ENCODE measurements at places on chromosomes 11 and 22. TPM values are rescaled to one million over a fixed set of nuclear protein-coding genes. Genes with fewer than 3 reads are reported as not detected.

H19 gene
- 316 TPM for total RNA-seq

TNNT3 gene
- total RNA-seq, result 2.5 TPM

OR51L1 gene
- total RNA-seq, result not detected

F2 gene
- 0.25 TPM for total RNA-seq

MAJIN gene
- not detected for total RNA-seq

FOLH1 gene
- total RNA-seq, result not detected

GCAT gene
- total RNA-seq, result 95.0 TPM

KRTAP5-10 gene
- total RNA-seq, result 0.14 TPM

GDPD4 gene
- total RNA-seq, result not detected

CST6 gene
- total RNA-seq, result not detected

LRRC56 gene
- total RNA-seq, result 2.6 TPM

DNA sequence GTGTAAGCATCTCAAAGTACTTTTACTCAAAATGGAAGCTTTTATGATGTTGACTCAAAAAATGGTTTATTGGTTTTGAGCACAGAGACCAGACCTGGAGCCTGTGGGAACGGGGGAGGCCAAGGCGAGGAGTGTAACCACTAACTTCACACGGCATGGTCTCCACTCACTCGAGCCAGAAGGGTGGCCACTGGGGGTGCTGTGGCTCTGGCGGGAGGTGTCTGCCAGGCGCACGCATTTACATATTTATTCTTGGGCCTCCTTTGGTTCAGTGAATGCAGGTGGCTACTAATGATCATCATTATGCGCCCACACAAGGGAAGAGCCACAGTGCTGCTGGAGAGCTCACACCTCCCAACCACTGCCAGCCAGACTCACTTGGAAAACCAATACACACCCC, 64.6 kb downstream of the FLRT1 start:
- H3K27me3 ChIP-seq, result no peaks in the 10 kb centered on the region
- no peak overlapping the region for H3K4me3 ChIP-seq
- H3K36me3 ChIP-seq, result no peaks in the 10 kb centered on the region
- H3K4me1 ChIP-seq, result peaks cover 11% of the 10 kb centered on the region

DNA sequence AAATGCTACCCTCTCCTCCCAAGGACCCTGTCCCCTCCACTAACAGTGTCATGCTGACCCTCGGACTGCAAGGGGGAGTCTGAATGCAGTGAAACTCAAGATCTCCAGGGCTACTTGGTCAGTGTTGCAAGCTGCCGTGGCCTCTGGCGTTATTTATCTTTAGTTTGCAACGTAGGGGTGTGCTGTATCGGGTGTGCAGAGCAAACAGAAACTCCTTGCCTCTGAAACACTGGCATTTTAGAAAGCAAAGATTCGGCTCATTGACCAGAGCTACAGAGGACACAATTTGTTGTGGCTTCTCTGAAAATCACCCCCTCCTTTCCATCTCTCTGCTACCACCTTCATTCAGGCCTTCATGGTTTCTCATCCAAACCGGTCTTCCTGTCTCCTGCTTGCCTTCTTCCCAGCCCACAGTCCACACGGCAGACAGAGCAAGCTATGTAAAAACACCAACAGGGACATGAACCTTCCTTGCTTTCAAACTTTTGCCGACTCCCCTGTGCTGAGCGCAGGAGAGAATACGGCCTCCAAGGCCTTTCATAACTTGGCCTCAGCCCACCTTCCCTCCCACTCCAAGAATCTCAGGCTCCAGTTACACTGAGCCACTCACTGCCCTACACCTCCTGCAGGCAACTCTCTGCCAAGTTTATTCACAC, 14.9 kb downstream of the FZD4 start:
- H3K4me3 ChIP-seq, result no peak overlapping the region
- DNase-seq, result peak; percentile 93
- H3K27me3 ChIP-seq, result no peaks in the 10 kb centered on the region
- H3K36me3 ChIP-seq, result no peaks in the 10 kb centered on the region
- peak overlapping the region; percentile 80 for H3K27ac ChIP-seq
- peaks cover 52% of the 10 kb centered on the region for H3K4me1 ChIP-seq

- no peaks in the 10 kb centered on the region for H3K27me3 ChIP-seq
- peak; percentile 65 for DNase-seq
- H3K4me3 ChIP-seq, result no peak overlapping the region
Measured at GRCh38 chr22:43377896-43378704, 33.7 kb upstream of the MPPED1 start.

DNA sequence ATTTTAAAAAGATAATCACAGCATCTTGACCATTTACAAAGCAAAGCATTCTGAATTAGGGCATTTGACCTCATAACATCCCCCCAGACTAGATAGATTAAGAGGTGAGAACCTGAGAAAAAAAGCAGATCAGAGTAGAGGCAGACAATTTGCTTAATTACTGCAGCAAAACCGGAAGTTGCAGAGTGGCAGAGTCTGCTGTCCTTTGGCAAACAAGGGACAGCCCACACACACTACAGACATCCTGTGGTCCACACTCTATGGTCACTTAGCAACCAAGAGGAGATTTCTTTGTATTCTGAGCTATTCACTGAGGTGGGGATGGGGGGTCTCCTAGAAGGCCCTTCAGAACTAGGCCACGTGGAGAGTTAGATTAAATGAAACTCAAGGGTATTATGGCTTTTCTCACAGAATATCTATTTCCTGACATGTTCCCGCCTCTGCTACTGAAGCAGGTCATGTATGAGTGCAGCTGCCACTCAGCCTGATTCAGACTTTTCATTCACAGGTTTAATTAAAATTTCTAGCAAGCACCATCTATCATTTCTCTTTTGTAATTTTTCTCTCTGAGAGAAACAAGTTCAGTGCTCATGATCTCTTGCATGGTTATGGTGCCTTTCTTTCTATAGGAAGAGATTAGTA, 48.5 kb downstream of the SVIP start:
- no peaks in the 10 kb centered on the region for H3K36me3 ChIP-seq
- no peak overlapping the region for H3K4me3 ChIP-seq
- DNase-seq, result no peak
- H3K27me3 ChIP-seq, result no peaks in the 10 kb centered on the region
- no peaks in the 10 kb centered on the region for H3K4me1 ChIP-seq

DNA sequence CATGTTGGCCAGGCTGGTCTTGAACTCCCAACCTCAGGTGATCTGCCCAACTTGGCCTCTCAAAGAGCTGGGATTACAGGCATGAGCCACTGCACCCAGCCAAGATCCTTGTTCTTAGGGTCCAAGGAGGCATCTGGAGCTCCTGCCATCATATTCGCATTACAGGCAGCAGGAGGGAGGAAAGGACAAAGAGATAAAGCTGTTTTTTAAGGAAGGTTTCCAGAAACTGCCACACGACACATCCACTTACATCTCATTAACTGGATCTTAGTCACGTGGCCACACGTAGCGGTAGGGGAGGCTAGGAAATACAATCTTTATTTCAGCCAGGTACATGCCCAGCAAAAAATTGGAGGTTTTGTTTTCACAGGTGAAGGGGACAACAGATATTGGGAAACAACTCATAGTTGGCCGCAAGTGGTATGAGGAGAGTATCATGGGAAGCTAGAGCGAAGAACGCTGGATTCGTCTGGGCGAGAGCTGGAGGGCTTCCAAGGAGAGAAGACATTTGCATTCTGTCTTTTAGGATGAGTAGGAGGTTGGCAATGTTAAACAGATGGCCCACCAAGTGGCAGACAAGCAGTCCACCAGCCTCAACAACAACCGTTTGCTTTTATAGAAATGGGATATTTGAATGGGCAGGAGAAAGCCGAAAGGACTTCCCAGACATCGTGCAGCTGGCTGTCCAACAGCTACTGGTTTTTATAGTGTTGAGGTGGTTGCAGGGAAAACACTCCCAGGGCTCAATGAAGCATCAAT, 39.2 kb upstream of the DMC1 start:
- DNase-seq, result no peak
- no peak overlapping the region for H3K27ac ChIP-seq
- no peaks in the 10 kb centered on the region for H3K27me3 ChIP-seq
- no peaks in the 10 kb centered on the region for H3K36me3 ChIP-seq
- no peak overlapping the region for H3K4me3 ChIP-seq

DNA sequence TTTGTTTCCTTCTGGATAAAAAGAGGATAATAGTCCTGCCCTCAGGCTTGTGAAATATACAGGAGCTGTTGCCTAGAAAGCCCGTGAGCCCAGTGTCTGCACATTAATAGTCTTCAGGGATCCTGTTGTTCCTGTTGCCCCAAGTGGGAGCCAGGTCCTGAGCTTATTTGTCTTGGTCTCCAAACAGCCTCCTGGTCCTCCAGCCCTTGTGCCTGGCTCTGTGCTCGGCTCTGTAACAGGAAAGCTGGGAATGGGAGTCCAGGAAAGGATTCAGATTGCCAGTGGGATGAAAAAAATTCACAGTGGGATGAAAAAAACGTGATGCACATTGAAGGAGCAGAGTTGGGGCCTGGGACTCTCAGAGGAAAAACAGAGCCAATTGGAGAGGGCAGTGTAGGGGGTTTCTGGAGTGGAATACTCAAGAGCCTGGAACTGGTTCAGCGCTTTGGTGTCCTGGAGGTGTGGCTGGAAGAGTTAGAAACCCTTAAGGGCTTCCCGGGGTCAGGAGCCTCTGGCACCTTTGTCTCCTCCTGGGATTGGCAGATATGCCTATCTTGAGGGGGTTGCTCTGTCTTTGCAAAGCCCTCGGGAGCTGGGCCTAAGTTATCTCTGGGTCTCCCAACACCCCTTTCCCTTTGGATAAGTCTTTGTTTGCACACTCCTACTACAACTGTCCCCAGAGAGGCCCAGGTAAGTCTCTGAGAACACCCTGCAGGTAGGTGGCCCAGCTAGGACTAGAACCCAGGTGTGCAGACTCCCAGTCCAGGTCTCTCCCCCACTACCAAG, 2.3 kb upstream of the INPPL1 start:
- H3K36me3 ChIP-seq, result no peaks in the 10 kb centered on the region
- DNase-seq, result peak; percentile 59
- H3K27ac ChIP-seq, result peak overlapping the region; percentile 93
- H3K4me3 ChIP-seq, result peak overlapping the region; percentile 64
- peaks cover 21% of the 10 kb centered on the region for H3K4me1 ChIP-seq
- H3K27me3 ChIP-seq, result no peaks in the 10 kb centered on the region

- peak; percentile 33 for DNase-seq
- no peaks in the 10 kb centered on the region for H3K36me3 ChIP-seq
- H3K4me1 ChIP-seq, result no peaks in the 10 kb centered on the region
- H3K27ac ChIP-seq, result no peak overlapping the region
- H3K4me3 ChIP-seq, result no peak overlapping the region
Measured at GRCh38 chr22:24744638-24745037, 29.9 kb downstream of the PIWIL3 start.

- peaks cover 18% of the 10 kb centered on the region for H3K27me3 ChIP-seq
- no peaks in the 10 kb centered on the region for H3K4me1 ChIP-seq
- H3K4me3 ChIP-seq, result no peak within 1 kb of the TSS
- no peak for DNase-seq
- no peak within 1 kb of the TSS for H3K27ac ChIP-seq
Measured at GRCh38 chr11:65595543-65596281, at the start of gene KCNK7. Gene KCNK7, minus strand, starts transcription at chr11:65595800. Its CDS starts 28 bp downstream, at chr11:65595772.

GRCh38 chr22:27512283-27512761, 289.2 kb downstream of the MN1 start:
- H3K4me3 ChIP-seq, result no peak overlapping the region
- no peaks in the 10 kb centered on the region for H3K27me3 ChIP-seq
- no peaks in the 10 kb centered on the region for H3K36me3 ChIP-seq
- no peaks in the 10 kb centered on the region for H3K4me1 ChIP-seq
- no peak overlapping the region for H3K27ac ChIP-seq
- DNase-seq, result peak; percentile 98

DNA sequence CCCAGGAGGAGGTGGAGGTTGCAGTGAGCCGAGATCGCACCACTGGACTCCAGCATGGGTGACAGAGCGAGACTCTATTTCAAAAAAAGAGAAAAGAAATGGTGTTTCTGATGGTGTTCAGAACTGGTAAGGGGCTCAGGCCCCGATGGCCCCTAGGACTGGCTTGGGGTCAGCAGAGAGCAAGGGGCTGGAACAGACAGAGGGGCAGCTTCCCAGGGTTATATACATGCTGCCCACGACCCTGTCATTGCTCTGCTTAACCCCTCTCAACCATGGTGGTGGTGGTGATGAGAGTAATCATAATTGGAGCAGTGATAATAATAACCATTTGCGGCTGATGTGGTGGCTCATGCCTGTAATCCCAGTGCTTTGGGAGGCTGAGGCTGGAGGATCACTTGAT, 79.4 kb downstream of the CEP164 start:
- no peaks in the 10 kb centered on the region for H3K4me1 ChIP-seq
- no peak for DNase-seq
- H3K27ac ChIP-seq, result no peak overlapping the region
- no peak overlapping the region for H3K4me3 ChIP-seq
- H3K27me3 ChIP-seq, result no peaks in the 10 kb centered on the region

GRCh38 chr11:7019500-7020182, 505 bp downstream of the ZNF214 start:
- peak overlapping the region; percentile 68 for H3K4me3 ChIP-seq
- DNase-seq, result peak; percentile 58
- peak overlapping the region; percentile 52 for H3K27ac ChIP-seq
- no peaks in the 10 kb centered on the region for H3K36me3 ChIP-seq

GRCh38 chr22:29216011-29216872, 10.5 kb downstream of the EMID1 start:
- DNase-seq, result no peak
- no peaks in the 10 kb centered on the region for H3K4me1 ChIP-seq
- no peaks in the 10 kb centered on the region for H3K27me3 ChIP-seq
- no peak overlapping the region for H3K4me3 ChIP-seq
- no peak overlapping the region for H3K27ac ChIP-seq

GRCh38 chr11:85628771-85629341, 463 bp downstream of the TMEM126B start:
- peaks cover 28% of the 10 kb centered on the region for H3K4me1 ChIP-seq
- H3K4me3 ChIP-seq, result peak overlapping the region; percentile 65
- H3K27me3 ChIP-seq, result no peaks in the 10 kb centered on the region
- peak overlapping the region; percentile 53 for H3K27ac ChIP-seq
- H3K36me3 ChIP-seq, result peaks cover under 1% of the 10 kb centered on the region

DNA sequence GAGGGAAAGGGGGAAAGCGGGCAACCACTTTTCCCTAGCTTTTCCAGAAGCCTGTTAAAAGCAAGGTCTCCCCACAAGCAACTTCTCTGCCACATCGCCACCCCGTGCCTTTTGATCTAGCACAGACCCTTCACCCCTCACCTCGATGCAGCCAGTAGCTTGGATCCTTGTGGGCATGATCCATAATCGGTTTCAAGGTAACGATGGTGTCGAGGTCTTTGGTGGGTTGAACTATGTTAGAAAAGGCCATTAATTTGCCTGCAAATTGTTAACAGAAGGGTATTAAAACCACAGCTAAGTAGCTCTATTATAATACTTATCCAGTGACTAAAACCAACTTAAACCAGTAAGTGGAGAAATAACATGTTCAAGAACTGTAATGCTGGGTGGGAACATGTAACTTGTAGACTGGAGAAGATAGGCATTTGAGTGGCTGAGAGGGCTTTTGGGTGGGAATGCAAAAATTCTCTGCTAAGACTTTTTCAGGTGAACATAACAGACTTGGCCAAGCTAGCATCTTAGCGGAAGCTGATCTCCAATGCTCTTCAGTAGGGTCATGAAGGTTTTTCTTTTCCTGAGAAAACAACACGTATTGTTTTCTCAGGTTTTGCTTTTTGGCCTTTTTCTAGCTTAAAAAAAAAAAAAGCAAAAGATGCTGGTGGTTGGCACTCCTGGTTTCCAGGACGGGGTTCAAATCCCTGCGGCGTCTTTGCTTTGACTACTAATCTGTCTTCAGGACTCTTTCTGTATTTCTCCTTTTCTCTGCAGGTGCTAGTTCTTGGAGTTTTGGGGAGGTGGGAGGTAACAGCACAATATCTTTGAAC, 6.8 kb downstream of the MALAT1 start:
- DNase-seq, result peak; percentile 67
- H3K4me3 ChIP-seq, result peak overlapping the region; percentile 99
- H3K4me1 ChIP-seq, result peaks cover 16% of the 10 kb centered on the region
- H3K36me3 ChIP-seq, result peaks cover 57% of the 10 kb centered on the region
- H3K27ac ChIP-seq, result peak overlapping the region; percentile 100
- no peaks in the 10 kb centered on the region for H3K27me3 ChIP-seq
